AG09309 (cell line): ENCODE measurements at places on chromosomes 5 and 9.

DNA sequence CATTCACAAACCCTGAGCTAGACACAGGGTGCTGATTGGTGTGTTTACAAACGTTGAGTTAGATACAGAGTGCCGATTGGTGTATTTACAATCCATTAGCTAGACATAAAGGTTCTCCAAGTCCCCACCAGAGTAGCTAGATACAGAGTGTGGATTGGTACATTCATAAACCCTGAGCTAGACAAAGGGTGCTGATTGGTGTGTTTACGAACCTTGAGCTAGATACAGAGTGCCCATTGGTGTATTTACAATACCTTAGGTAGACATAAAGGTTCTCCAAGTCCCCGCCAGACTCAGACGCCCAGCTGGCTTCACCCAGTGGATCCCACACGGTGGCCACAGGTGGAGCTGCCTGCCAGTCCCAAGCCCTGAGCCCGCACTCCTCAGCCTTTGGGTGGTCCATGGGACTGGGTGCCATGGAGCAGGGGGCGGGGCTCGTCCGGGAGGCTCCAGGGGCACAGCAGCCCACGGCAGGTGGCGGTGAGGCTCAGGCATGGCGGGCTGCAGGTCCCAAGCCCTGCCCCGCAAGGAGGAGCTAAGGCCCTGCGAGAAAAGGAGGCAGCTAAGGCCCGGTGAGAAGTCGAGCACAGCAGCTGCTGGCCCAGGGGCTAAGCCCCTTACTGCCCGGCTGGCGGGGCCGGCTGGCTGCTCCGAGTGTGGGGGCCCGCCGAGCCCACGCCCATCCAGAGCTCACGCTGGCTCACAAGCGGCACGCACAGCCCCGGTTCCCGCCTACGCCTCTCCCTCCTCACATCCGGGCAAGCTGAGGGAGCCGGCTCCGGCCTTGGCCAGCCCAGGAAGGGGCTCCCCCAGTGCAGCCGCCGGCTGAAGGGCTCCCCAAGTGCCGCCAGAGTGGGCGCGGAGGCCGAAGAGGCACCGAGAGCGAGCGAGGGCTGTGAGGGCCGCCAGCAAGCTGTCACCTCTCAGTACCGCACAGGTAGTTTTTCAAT, 1039.2 kb upstream of the CDH9 start:
- DNase-seq, result no peak

DNA sequence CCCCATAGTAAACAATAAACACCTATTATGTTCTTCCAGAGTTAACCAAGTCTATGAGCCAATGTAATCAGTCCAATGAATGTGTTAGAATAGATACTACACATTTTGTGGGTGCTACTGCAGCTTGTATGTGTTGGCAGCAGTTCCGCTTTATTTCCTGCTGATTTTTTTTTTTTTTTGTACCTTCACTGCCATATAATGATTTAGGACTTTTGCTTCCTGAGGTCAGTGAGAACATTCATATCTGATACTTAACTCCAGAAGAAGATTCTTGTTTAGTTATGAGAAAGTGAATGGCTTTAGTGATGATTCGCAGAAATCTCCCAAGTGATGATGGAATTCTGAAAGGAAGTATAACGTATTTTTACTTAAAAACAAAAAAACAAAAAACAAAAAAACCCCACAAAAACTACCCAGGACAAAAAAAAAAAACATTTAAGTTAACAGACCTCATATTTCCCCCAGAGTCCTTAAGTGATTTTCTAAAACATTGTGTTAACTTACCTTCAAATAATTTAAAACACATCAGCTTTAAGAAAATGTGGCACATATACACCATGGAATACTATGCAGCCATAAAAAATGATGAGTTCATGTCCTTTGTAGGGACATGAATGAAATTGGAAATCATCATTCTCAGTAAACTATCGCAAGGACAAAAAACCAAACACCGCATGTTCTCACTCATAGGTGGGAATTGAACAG, 24.7 kb upstream of the LMNB1 start:
- DNase-seq, result no peak

DNA sequence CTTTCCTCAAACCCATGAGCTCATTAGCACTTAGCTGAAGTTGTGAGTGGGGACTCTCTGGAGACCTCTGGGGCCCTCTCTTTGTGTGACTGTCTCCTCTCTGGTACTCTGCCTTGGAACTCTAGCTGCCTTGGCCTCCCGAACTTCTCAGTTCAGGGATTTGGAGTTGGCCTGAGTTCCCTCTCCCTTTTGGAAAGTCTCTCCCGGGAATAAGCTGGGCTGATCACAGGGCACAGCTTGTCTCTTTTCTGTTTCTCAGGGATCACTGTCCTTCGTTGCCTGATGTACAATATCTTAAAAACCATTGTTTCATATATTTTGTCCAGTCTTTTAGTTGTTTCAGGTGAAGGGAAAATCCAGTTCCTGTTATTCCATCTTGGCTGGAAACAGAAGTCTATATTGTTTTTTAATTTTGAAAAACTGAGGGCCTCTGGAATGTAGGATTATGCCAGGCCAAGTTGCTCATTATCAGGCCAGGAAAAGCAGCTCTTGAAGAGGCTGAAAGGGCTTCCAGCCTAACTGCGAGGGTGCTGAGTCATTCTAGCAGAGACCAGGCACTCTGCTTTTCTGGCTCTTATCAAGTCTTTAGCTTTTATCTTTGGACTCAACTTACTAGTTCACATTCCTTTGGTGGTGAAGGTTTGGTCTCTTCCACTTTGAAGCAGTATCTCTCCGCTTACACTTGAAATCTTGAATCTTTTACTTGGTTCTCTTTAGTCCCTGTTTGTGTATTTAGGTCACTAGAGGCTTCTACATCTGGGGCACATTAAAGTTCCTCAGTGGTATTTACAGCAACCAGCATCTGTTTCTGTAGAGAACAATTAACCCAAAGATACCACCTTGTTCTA, 8.4 kb upstream of the RGS3 start:
- DNase-seq, result peak; percentile 61

- no peak for DNase-seq
Measured at GRCh38 chr5:140148508-140148907, 22.8 kb downstream of the IGIP start.
